GM13976 (cell line): ENCODE measurements at places on chromosomes 7 and 10.
A peak's percentile ranks its signal among the peaks of the same experiment; 100 is the strongest.

DNA sequence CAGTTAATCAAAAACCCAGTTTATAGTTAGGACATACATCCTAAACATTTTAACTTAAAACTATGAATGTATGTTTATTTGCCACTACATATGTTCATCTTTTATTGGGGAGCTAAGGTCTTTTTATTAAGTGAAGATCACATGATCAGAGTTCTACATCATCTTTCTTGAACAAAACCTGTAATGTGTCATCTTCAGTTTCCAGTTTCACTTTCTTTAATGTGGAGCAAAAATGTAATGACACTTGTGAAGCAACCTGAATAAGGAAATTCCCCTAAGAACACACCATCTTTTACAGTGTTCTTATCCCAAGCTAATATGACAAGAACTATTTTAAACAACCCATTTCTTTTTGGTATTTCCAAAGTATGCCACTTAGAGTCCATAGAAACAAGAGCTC, 166.7 kb upstream of the BET1 start:
- peak; percentile 7 for DNase-seq

- no peak for DNase-seq
Observed at GRCh38 chr10:43796781-43797180, 148.1 kb upstream of the ZNF32 start.

GRCh38 chr7:133478591-133479135, 225.8 kb downstream of the EXOC4 start:
- DNase-seq: no peak

GRCh38 chr7:7330997-7331396, 148.7 kb downstream of the C1GALT1 start:
- DNase-seq: no peak

DNA sequence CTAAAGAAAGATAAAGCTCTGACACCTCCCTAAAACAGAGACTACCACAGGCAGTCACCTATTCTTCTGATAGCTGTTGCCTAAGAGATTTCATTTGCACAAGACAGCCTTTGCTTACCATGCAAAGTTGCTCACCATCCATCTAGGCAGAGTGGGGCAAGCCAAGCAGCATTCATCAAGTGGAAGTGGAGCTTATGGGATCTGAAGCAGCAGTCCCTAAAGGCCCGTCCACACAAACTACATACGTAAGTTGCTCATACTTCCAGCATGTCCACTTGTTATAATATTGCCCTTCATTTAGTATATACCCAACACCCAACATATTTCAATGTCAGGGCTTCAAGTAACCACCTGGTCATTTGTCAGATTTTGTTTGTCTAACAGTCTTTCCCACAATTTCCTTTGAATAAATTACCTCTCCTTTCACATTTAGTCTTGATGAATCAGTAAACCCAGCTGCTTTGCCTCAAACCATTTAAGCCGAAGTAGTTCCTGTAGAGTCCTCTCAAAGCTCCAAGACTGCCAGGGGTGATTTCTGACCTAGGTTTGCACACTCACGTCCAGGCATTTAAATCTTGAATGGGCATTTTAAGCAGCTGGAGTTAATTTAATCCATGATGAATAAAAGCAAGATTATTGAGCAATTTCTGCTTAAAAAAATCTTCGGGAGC, 67.9 kb downstream of the ATAD1 start:
- no peak for DNase-seq

GRCh38 chr7:123750389-123751230, 1.8 kb upstream of the WASL start:
- no peak for DNase-seq
